ENCODE measurements at places on chromosomes 3 and 15.

- DNase-seq = no peak
Measured at GRCh38 chr3:12780751-12781150, 15.7 kb upstream of the CAND2 start.

GRCh38 chr3:193372783-193373182, 5.8 kb downstream of the ATP13A5 start:
- no peak for DNase-seq

GRCh38 chr15:52018693-52019393, at the start of gene MAPK6:
Gene MAPK6 (plus strand): TSS chr15:52019219. CDS start chr15:52046461, 27,242 bp downstream.
- peak; percentile 56 for DNase-seq

DNA sequence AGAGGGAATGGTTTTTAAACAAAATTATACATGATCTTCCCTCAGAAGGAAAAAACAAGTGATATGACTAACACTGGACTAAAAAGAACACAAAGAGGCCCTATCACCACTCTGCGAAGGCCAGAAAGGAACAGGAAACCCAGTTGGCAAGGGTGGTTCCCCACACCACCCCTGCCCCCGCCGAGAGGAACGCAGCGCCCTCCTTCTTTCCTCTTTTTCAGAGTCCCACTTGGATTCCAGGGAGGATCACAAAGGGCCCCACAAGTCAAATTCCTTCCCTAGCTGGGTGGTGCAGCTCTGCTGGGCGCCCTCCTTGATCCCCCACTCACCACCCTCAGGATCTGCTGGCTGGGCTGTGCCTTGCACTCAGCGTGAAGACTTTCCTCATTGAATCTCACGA, 29.8 kb downstream of the PLA1A start:
- no peak for DNase-seq

- no peak for DNase-seq
Measured at GRCh38 chr3:44289882-44290462, 48.3 kb downstream of the TOPAZ1 start.

DNA sequence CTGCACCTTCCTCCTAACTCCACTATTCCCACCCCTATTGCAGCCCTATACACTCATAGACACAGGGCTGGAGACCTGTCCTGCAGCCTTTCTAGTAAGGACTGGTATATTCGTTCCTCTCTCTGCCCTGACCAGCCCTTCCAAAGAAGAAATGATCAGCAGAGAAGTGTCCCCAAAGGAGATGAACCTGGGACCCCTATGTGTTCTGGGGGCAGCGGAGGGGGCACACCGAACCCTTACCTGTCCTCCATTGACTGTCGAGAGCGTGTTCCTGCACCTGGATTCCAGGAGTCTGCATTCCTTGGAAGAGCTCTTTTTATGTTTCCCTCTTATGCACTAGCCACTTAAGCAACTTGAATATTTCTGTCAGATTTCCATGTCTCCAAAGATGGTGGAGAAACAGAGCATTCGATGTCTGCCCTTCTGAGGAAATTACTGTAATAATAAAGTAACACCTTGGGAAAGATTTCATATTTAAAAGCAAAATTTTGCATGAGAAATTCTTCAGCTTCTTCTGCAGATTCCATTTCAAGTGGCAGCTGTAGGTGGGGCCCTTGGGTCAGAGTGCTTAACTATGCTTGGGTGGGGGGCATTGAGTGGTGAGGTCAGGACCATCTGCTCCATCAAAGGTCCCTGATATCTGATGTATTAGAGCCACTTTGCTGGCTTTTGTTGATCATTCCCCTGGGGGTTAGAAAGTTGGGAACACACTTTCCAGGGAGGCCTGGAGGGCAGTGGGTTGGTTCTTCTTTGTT, 6.3 kb downstream of the EPHB1 start:
- no peak for DNase-seq

GRCh38 chr15:62491642-62492041, 326.6 kb upstream of the C2CD4B start:
- no peak for DNase-seq

DNA sequence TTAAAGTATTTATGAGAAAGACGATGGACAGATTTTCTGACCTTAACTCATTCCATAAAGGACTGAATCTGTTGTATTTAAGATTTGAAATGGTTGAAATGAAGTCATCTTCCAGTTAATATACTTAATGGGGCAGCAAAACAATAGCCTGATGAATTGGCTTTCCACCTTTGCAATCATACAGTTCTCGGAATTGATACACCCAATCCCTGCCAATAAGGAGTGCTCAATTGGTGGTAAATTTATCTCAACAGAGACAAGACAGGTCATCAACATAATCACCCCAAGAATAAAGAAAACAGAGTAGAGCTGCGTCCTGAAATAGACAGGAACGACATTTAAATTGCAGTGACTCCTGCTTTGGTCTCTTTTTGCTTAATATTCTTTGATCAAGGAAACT, 11.2 kb downstream of the ANXA2 start:
- no peak for DNase-seq

DNA sequence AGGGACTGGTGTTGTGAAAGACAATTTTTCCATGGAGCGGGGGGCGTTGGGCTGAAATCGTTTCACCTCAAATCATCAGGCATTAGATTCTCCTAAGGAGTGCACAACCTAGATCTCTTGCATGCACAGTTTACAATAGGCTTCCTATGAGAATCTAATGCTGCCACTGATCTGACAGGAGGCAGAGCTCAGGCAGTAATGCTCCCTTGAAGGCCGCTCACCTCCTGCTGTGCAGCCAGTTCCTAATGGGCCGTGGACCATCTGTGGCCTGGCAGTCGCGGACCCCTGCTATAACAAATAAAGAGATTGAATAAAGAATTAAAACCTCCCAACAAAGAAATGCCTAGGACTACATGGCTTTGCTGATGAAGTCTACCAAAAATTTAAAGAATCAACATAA, 25.3 kb upstream of the ANKRD28 start:
- no peak for DNase-seq

- DNase-seq = no peak
Measured at GRCh38 chr3:150252462-150252861, 155.6 kb upstream of the TSC22D2 start.

DNA sequence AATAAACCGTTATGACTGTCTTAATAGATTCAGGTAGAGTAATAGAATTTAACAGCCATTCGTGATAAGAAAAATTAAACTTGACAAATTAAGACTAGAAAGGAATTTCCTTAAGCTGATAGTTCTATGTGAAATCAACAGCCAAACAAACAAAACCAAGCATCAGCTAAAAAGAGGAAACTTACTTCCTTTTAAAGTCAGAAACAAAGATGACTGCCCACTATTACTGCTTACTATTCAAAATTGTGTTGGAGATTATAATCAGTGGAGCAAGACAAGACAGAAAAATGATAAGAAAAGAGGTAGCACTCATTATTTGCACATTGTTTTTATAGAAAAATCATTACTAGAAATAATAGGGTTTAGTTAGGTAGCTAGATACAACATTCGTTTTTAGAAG, 13.8 kb upstream of the FAH start:
- DNase-seq = no peak

DNA sequence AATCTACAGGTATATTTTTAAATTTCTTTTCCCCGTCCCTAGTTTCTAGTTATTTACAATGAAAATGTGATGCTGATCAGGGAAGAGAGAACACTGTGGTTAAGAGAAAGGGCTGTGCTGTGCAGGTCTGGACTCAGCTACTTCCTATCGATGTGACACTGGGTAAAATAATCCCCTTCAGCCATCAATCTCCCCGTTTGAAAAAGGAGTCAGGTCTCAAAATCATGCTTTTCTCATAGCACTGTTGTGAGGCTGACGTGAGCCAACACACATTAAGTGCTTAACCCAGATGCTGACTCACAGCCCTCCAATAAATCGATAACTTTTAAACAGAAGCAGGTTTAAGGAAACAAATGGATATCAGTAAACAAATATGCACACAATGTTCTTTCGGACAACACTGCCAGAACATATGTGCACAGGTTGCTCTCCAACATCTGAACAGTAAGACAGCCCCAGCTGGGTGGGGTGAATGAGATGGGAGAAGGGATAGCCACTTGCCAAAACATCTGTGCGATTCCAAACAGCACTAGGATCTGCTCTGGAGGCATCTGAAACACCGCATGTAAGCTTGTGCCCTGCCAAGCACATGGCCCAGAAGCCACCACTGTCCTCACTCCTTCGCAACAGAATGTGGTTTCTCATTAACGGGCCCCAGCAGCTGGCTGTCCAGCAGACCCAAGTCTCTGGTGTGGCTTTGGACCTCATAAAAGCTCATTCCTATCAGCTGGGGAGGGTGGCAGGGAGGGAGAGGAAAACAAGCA, 143.2 kb upstream of the PRICKLE2 start:
- no peak for DNase-seq

- DNase-seq = no peak
Measured at GRCh38 chr15:88744548-88745020, 58.7 kb upstream of the ACAN start.

DNA sequence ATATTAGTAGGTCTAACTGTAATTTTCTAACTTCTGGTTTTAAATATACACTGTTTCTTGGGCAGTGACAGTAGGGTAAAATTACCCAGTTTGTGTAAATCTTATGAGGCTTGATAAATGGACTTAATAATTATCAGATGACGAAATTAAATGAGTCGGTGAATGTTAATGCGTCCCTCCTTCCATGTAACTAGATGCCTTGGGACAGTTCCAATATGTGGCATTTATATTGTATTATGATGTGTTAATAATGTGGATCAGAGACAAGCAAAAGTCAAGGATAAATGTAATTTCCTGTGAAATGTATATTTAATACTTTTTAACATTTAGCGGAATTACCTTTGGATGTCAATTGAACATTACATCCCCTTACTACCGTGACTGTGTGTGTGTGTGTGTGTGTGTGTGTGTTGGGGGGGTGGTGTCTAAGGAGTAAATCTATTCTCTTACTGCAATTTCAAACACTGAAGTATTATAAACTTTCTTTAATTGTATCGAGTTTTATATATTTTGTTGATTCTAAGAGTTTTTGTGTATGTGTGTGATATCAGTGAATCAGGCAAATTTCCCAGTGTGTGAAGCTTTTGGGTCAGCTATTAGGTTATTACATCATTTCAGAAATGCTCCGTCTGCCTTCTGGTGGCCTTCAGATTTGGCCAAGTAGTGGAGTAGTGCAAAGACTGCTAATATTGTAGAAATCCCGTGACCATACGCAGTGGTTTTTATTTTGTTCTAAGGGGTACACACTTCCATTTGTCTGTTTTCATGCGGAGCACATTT, 50.1 kb downstream of the CNTN4 start:
- no peak for DNase-seq

DNA sequence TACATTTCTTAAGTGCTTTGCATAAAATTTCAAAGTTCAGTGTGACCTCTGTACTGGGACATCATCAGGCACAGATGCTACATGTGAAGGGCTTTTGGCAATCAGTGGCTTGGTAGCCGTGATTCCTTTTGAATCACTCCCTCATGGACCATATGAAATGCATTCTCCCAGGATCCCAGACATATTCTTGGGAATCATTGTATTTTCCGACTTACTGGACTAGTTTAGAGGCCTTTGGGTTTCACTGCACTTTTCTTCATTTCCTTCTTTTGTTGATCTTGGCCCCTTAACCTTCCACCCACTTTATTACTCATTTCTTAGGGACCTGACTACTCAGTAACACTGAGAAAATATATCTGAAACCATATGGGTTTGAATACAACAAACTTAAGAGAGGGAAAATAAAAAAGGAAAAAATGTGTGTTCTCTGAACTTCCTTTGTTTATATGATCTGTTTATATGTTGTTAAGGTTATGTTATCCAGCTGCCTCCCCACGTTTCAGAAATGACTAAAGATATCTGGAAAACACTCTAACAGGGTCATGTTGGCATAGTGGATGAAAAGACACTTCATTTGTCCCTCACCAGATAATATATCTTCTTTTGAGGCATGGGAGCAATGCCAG, 35.1 kb downstream of the HMG20A start:
- DNase-seq = no peak

- no peak for DNase-seq
Measured at GRCh38 chr3:183033746-183034145, 53.4 kb upstream of the DCUN1D1 start.

- DNase-seq = no peak
Measured at GRCh38 chr3:70963431-70964275, 619.9 kb downstream of the FOXP1 start.

- DNase-seq = no peak
Measured at GRCh38 chr3:32989171-32989570, 37.7 kb downstream of the CCR4 start.

DNA sequence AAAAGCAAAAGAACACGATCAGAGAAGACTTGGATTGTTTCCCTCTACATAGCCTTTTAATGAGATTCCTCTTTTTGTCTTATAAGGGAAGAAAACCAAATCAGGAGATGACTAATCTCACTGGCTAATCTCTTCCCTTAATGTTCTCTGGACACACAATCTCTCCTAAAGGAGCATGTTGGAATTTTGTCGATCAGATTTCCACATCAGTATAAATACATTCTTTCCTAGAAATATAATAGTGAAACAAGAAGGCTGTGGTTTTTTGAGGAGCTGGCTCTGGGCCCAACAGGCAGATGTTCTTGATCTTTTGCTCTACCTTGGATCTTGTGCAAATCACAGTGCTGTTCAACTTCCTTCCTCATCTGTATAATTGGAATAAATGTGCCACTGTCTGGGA, 94.0 kb downstream of the GTPBP8 start:
- DNase-seq = no peak

DNA sequence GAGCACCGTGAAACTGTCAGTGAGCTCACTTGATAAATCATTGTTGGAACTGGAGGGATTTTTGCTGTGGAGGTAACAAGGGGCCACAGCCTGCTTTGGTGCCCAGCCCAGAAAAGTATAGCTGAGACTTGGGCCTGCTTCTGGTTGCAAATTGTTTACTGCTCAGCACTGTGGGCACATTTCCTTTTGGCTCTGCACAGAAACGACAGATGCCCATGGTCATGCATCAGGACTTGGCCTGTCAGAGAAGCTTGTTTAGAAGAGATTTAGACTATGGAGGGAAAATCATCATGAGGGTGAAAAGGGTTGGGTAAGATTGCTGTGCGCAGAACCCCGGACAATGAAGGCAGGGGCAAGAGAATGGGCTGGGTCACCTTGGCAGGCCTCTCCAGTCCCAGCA, 286.1 kb upstream of the CTNNB1 start:
- DNase-seq = no peak

DNA sequence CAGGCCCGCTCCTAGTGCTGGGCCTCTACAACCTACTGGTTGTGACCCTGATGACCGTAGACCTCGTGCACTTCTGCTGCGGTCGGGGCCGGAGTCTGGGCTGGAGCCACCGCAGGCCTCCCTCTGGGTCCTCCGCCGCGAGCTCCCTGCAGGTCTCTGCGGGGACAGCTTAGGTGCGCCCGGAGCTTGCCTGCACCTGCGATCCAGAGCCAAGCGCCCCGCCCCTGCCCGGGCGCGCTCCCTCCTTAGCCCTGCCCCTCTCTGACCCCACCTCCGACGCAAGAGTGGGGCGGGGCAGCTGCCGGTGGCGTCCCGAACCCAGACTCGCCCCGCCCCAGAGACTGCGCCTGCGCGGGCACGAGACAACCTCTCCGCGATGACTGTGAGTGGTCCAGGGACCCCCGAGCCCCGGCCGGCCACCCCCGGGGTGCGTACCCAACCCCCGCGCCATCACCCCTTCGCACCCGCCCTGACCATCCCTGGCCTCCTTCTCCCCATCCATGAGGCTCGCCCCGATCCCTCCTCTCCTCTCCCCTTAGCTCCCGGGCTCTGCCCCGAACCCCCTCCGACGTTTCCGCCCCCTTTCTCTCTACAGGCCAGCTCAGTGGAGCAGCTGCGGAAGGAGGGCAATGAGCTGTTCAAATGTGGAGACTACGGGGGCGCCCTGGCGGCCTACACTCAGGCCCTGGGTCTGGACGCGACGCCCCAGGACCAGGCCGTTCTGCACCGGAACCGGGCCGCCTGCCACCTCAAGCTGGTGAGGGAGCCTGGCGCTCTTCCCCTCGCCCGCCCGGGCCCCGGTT, at the start of gene UNC45A:
UNC45A (plus strand) TSS at position 337 of the 803 bp plus-strand sequence; CDS start at position 377, 40 bp downstream.
- peak; percentile 81 for DNase-seq

Data from substantia nigra (tissue), 51 donors.